ENCODE measurements at places on chromosomes 6 and 20.

- no peak for DNase-seq
These were observed 50.5 kb upstream of the PIM1 start for GRCh38 chr6:37119387-37119886.

DNA sequence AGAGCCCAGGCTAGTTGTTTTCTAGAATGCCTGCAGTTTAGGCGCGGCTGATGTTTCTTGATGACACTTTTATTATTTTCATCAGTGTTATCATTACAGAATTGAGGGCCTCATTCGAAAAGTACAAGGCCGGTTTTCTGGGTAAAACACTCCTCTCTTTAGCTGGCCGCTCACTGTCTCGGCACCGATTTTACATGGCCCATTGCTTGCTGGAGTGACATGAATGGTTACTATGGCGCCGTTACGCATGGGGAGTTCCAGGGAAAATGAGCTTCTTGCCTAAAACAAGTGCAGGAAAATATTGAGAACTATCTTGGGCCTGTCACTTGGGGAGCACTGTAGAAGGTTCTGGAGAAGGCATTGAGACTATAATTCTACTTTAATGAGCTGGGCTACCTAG lies 317.8 kb downstream of the CDH4 start:
- no peak for DNase-seq

DNA sequence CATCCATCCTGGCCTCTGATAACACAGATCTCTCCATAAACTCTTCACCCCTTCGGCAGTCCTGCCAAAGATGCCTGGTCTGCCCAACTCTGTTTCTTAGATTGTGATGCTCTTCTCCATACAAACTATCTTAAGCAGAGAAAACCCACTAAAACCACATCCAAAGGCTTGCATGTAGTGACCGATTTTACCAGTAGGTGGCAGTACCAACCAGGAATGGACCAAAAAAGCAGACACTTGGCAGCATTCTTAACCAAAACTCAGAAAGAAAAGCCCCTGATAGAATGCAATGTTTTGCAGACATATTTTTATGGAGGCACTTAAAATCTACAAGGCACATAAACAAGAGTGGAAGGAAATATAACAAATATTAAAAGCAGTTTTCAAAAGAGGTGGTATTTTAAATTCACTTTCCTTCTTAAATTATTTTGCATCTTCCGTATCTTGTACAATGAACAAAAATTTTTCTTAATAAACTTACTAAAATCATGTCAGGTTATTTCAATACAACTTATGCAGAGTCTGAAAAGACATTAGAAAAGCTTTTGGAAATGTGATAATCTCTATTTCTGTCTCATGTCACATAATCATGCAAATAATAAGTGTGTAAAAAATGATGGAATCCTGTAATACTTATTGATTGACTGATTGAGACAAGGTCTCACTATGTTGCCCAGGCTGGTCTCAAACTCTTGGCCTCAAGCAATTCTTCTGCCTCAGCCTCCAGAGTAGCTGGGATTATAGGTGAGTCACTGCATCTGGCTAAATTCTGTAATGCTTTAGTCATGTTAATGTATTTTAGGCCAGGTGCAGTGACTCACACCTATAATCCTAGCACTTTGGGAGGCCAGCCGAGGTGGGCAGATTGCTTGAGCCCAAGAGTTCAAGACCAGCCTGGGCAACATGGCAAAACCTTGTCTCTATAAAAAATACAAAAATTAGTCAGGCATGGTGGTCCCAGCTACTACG lies 29.4 kb downstream of the LRP11 start:
- peak; percentile 70 for DNase-seq

DNA sequence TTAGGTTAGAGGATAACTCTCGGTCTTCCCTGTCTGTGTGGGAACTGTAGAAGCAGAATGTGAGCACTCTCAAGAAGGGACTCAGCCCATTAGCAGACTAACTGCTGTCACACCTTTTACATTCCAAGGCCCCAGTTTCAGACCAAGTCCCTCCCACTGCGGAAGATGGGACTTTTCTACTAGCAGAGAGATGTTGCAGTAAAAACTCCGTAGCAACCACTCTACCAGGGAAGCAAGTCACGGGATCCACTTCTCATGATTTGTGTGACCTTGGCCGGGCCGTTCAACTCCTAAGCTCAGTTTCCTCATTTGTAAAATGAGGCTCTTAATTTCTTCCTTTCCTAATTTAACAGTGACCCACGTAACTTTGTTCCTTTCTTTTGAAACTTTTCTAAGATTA lies 77.1 kb upstream of the SLC4A11 start:
- no peak for DNase-seq

- DNase-seq = no peak
These were observed 392.9 kb downstream of the GJA1 start for GRCh38 chr6:121828146-121828886.

DNA sequence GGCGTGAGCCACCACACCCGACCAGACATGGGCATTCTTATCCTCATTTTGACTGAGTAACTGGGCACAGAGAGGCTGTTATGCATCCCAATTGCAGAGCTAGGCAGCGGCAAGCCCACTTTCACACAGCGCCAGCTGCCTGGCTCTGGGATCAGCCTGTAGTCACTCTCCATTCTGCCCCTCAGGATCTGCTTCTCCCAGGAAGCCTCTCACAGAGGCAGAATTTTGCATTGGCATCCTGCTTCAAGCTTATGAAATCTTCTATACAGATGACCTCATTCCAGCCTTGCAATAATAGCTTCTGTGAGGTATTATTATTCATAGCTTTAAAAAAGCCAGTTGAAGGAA lies 37.0 kb upstream of the IER3 start:
- no peak for DNase-seq

- no peak for DNase-seq
These were observed 50.8 kb downstream of the METTL24 start for GRCh38 chr6:110307368-110307767.

GRCh38 chr6:110781522-110782214 lies 33.6 kb downstream of the CDK19 start:
- no peak for DNase-seq

DNA sequence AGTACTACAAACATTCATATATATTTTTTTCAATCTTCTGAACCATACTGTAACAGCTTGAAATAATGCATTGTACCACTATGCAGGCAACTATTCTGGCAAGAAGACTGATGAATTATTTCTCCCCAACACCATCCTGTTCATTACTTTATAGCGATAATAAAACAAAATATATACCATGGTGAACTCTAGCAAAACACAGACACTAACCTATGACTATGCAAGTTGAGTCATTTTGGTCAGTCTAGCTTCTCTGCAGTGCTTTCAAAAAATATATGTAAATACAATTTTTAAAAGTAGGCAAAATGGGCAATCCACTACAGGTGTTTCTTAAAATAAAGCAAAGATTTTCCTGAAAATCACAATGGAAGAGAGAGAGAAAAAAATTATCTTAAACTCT lies 20.3 kb downstream of the PHIP start:
- DNase-seq = no peak

DNA sequence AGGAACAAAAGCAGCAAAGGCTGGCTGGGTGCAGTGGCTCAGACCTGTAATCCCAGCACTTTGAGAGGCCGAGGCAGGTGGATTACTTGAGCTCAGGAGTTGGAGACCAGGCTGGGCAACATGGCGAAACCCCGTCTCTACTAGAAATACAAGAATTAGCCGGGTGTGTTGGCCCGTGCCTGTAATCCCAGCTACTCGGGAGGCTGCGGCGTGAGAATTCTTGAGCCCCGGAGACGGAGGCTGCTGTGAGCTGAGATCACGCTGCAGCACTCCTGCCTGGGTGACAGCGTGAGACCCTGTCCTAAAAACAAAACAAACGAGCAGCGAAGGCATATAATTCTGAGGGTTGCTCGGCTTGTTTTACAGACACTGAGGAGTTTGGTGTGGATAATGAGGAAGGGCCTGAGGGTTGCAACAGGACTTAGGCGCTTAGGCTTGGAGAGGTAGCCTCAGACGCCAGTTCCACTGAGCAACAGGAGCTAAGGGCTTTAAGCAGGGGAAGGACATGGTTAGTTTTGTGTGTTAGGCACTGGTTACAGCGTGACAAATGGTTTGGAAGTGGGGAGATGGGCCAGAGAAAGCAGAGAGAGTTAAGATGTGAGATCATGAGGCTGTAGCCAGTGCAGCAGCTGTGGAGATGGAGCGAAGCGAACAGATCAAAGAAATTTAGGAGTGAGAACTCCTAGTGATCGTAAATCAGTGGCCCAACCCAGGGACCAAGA lies 1.2 kb downstream of the MYH7B start:
- no peak for DNase-seq

DNA sequence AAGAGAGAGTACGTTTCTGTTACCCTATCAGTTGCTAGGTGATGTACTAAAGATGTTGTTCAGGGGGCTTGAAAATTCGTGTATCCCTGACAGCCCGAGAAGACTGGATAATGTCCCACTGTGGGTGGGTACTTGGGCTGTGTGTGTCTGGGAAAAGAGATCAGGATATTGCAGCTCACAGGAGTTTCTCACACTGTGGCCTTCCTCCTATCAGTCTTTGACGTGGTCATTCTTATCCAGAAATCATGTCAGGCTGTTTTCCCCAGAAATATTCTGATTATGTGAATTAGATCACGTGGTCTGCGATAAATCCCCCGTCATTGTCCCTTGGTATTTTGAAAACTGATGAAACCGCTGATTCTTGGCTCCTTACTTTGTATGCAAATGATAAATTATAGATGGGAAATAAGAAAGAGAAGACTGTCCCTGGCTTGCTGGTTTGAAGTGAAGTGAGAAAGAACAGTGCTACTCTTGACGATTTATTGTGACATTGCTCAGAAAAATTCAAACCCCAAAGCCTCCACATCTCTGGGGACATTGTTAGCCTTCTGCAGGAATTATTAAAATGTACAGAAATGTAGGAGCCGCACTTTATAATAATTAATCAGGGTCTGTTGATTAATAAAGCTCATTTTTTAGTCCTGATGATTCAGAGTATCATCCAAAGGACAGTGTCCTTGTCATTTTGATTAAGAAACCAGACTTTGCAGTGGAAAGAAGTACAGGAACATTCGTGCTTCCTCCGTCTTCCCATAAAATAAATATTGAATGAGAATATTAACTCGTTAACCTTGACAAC lies 167.5 kb upstream of the TSHZ2 start:
- DNase-seq = no peak

DNA sequence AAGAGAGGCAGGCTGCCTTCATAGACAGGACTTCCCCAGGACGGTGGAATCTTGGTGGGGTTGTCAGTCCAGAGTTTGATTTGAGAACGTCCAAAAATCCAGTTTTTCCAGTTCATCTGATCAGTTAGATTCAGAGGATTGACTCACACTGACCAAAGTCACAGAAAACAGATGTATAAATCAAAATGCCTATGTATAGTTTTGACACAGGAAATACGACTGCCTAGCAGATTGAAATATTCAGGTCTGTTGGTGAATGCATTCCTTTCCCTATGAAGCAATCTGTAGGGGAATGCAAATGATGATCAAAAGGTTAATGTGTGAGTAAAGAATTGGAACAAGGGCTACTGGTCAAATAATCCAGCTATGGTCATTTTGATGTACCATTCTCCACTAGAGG lies 29.7 kb upstream of the GFOD1 start:
- DNase-seq = no peak

DNA sequence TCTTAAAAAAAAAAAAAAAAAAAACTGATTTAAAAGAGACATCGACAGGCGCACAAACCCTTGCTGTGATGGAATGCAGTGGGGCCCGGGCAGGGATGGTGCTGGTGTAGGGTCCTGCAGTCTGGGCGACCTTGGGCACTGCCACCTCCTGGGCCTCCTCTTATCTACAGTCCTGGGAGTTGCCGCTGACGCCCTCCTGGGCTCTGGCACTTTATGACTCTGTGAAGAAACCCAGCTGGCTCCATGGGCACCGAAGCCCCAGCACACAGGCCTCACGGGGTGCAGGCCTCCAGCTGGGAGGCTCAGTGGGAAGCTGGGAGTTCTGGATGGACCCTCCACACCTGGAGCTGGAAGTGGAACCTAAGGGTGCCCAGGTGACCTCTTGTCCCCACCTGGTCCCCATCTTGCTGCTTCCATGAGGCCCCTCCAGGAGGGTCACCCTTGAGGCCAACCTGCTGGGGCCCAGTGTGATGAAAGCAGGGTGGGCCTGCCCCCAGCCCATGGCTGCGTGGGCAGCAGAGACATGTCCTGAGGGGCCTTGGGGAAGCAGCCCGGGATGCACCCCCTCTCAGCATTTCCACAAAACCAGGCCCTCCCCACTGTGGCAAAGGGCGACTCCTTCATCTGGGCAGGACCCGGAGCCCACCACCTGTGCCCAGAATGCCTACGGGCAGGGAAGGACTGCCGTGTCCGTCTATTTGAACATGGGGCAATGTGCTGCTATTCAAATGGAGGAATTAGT lies 104.9 kb downstream of the ASXL1 start:
- no peak for DNase-seq

DNA sequence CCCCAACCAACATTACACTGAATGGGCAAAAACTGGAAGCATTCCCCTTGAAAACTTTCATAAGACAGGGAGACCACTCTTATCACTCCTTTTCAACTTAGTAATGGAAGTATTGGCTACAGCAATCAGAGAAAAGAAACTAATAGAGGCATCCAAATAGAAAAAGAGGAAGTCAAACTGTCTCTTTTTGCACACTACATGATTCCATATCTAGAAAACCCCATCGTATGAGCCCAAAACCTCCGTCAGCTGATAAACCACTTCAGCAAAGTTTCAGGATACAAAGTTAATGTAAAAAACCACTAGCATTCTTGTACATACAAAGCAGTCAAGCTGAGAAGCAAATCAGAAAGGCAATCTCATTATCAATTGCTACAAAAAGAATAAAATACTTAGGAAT lies 580.4 kb upstream of the PTCHD4 start:
- no peak for DNase-seq

- no peak for DNase-seq
These were observed 59.8 kb downstream of the FAM50B start for GRCh38 chr6:3908961-3909360.

DNA sequence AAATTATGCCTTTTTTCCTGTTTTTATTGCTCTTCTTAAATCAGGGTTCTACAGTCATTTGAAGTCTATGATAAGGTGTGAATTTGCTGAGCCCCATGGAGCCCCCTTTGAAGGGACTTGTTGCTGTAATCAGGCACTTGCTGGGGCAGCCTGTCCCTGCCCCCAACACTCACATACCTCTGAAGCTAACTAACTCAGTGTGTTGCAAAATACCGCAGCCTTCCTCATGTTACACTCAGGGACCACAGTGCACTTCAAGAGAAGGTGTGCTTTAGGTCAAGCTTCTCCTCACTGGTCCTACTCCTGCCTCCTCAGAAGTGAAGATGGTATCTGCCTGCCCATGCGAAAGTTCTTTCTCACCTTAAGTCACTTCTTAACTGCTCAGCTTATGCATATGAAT lies 66.1 kb upstream of the GLP1R start:
- no peak for DNase-seq

- DNase-seq = no peak
These were observed 20.0 kb downstream of the PNLDC1 start for GRCh38 chr6:159819932-159820640.

DNA sequence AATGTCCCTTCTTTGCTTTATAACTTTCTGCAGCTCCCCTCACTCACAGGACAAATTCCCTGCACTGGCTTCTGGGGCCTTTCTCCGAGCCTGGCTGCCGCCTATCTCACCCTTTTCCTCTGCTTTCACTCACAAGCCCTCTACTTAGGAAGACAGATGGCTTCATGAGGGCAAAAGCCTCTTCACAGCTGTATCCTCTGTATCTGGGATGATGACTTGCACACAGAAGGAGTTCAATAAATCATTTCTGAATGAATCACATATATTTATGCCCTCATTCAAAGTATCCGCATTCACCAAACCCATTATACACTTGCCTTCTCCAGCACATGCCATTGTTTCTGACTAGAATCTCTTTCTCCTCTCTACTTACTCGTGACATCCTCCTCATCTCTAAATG lies 159.0 kb upstream of the RIPOR2 start:
- DNase-seq = no peak
